ENCODE measurements at places on chromosomes 4 and X. TPM values are rescaled to one million over a fixed set of nuclear protein-coding genes. Genes with fewer than 3 reads are reported as not detected.

Gene AFF2
- 9.3 TPM for total RNA-seq

Gene FHIP1A
- total RNA-seq, result 2.4 TPM

Gene MND1
- total RNA-seq, result 5.5 TPM

Gene SERTM2
- 0.92 TPM for total RNA-seq

Gene CFI
- 2.6 TPM for total RNA-seq

Gene PPEF1
- total RNA-seq, result not detected

Gene AFP
- total RNA-seq, result not detected

GRCh38 chrX:107721966-107722707 is 53.5 kb downstream of the TSC22D3 start:
- no peak for DNase-seq

GRCh38 chr4:123599061-123599919 is 202.7 kb downstream of the SPRY1 start:
- DNase-seq, result no peak

GRCh38 chrX:70476934-70477733 is 32.5 kb downstream of the DLG3 start:
- peak; percentile 15 for DNase-seq

DNA sequence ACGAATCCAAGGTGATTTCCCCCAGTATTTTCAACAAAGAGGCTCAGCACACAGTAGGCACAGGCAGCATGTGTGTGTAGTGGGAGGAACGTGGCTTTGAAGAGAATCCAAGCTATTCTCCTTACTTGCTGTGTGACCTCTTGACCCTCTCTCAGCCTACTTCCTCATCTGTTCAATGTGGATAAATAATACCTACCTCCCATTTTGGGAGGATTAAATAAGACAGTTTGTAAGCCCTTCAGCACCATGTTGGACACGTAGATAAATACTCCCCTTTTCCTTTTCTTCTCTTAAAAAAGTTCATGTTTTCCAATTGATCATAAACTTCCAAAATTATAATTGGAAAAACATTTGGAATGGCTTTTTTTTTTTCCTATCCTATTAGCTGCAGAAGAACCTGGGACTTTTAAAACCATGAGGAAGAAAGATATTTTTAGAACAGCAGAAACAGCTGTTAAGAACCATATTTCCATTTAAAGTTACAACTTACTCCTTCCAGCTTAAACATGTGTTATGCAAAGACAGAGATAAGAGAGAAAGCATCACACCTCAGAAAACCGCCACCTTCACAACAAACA is 56.1 kb upstream of the TMEM131L start:
- no peak for DNase-seq

GRCh38 chr4:47652092-47652491 is 167.0 kb downstream of the ATP10D start:
- no peak for DNase-seq

- no peak for DNase-seq
Measured at GRCh38 chrX:15790769-15791290, 546 bp downstream of the ZRSR2 start.

GRCh38 chrX:64894454-64895038 is 81.7 kb downstream of the ZC4H2 start:
- peak; percentile 53 for DNase-seq

GRCh38 chr4:149794352-149794751 is 21.3 kb downstream of the IQCM start:
- no peak for DNase-seq

DNA sequence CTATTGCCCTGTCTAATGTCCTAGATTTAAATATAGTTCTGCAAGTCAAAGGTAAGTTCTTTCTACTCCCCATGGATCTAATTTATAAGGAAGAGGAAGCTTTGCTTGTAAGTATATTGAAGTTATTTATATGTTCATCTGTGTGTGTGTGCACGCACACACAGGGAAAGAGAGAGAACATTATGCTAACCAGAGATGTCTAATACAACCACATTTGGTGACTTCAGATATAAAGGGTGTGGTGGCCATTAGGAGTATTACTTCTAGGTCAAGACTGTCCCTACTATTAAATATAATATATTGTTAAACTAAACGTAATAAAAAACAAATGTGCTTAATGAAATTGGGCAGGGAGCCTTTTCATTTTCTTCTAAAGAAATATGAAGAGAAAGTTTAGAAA is 4.1 kb downstream of the DCK start:
- DNase-seq, result no peak

GRCh38 chr4:118265312-118266144 is 87.3 kb downstream of the PRSS12 start:
- DNase-seq, result peak; percentile 43

GRCh38 chr4:143017210-143017609 is 167.5 kb upstream of the USP38 start:
- no peak for DNase-seq

GRCh38 chr4:38283724-38284123 is 323.5 kb downstream of the PTTG2 start:
- no peak for DNase-seq

GRCh38 chr4:10084651-10085358 is 31.8 kb downstream of the WDR1 start:
- no peak for DNase-seq

DNA sequence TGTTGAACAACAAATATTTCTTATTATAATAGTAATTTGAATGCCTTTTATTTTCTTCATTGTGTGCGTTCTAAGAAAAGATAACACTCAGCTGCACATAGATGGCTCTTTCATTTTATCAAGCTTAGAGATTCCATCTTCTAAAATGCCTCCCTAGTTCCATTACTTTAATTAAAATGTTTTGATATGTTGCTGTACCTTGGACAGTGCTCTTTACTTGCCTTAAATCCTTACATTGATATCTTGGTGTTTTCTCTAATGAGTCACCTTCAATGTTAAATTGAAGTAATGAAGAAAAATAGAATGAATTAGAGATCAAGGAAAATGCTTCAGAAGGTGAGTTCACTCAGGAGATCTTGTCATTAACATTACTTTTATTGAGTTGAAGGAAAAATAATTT is 1672.4 kb upstream of the AGA start:
- DNase-seq, result no peak

DNA sequence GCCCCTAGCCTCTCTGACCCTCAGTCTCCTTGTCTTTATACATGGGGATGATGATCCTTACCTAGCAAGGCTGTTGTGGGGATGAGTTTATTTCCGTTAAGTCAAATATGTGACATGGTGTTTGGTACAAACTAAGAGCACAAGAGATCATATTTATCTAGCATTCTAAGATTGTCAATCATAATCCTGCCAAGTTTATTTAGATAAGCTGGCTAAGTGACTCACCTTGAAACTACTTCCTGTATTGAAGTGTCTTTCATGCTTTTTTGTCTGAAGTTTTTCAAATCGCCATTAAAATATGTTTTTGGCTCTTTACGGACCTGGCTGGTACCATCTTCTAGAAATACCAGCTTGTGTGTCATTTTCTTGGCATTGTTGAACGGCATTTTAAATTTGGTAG is 30.7 kb downstream of the MAP7D3 start:
- no peak for DNase-seq

Measured in endothelial cell (in vitro differentiated cells).